H54 (cell line): ENCODE measurements at places on chromosomes 2 and 18.

DNA sequence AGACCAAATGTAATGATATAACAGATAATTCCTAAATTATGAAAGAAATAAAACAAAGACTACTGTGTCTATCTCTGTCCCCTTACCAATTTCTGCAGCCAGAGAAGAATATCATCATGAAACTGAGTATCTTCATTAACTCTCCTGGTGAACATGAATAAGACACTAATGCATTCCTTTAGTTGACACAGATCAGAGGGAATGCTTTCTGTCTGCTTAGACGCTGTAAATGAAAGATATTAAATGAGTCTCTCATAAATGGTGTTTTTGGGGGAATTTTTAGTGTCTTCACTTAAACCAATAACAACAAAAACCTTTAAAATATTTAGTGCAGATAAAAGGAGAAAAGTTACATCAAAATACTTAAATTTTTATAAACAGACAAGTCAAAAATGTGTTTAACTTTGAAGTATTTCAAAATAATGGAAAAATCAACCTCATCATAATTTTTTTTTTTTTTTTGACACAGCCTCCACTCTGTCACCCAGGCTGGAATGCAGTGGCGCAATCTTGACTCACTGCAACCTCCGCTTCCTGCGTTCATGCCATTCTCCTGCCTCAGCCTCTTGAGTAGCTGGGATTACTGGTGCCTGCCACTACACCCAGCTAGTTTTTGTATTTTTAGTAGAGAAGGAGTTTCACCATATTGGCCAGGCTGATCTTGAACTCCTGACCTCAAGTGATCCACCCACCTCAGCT, 16.0 kb downstream of the EPG5 start:
- no peak for DNase-seq

DNA sequence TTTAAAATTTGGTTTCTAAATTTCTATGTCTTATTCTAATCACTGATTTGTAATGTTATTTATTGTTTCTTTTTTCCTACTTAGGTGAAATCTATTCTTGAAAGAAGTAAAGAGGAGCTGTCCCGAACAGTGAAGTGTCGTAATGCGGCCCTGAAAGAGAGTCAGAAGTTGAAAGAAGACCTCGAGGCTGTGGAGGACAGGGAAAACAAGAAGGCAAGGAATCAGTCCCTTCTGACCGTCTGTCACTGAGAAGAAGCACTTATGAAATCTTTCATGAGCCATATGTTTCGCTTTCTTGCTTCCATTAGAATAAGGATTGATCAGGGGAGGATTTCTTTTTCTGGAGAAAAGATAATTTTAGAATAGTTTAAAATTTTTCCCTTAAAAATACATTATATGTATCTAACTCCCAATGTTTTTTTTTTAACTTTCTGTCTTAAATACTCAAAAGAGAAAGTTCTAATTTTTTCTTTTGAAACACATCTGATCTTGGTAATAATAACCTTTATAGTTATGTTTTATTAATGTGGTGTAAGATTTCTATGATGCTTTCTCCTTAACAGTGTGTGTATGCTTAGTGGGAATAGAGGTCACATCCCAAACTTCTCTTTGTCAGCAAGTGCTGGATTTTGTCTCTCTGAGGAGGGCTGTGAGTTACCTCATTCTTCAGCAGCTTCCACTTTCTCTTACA, 79.0 kb downstream of the CCDC150 start:
- DNase-seq: no peak

DNA sequence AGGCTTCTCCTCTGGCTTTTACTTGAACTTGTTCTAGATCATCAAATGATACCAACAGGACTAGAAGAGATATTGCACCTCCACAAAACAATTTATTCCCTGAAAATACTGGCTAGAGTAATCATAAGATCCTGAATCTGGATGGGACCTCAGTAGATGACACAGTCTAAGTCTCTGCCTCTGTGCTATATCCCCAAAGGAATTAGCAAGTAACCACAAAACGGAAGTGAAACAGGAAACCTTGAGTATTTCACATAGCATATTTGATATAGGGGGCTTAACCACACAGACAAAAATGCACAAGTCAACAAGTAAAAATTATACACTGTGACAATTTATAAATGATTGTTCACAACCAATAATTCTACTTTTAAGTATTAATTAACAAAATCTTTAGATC, 456.9 kb upstream of the TNP1 start:
- no peak for DNase-seq

DNA sequence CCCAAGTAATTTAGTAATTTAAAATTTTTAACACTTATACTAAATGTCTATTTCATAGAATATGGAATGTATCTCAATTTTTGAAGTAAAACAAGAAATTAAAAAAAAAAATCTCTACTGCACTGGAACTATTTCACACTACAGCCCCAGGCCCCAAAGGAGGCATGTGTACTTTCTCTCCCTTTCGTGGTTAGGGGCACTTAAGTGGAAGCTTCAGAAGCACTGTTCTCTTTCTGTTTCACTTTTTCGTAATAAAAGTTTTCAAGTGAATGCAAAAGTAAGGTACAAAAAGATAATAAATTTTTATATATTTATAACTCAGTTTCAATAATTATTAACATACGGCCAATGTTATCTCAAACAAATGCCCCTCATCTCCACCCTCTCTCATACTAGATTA, 123.8 kb upstream of the STON1 start:
- DNase-seq: no peak

- no peak for DNase-seq
These were observed 283.7 kb upstream of the PKDCC start for GRCh38 chr2:41764131-41764530.

- DNase-seq: no peak
These were observed 792.6 kb downstream of the CPS1 start for GRCh38 chr2:211349031-211349430.

GRCh38 chr18:37565977-37566478, 430 bp upstream of the CELF4 start:
- DNase-seq: peak; percentile 39

DNA sequence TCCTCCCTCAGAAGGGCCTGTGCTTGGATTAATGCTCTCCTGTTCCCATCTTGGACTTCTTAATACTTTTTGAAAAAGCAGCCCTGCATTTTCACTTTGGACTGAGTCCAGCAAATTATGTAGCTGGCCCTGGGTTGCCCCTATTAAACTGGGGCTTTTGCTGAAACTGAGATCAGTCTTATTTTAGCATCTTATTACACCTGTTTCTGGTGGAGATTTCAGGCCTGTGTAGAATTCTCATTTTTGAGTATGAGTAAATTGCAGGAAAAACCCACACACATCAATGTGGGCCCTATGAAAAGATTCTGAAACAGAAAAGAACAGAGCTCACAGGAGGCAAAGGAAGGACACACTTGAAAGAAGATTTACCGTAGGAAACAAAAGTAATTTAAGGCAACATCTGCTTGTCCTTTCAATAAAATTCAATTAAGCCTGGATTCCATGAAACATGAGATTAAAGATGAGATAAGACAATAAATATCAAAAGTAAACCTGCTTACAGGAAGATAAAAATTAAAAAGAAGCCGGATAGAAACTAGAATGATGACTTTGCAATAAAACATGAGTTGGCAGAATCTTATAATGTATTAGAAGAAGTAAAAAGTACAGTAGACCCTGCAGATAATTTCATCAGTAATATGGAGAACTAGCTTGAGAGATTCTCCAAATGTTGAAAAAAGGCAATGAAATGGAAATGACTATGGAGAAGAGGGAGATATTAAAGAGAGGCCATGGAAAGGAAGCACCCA, 90.7 kb upstream of the GCFC2 start:
- DNase-seq: no peak

DNA sequence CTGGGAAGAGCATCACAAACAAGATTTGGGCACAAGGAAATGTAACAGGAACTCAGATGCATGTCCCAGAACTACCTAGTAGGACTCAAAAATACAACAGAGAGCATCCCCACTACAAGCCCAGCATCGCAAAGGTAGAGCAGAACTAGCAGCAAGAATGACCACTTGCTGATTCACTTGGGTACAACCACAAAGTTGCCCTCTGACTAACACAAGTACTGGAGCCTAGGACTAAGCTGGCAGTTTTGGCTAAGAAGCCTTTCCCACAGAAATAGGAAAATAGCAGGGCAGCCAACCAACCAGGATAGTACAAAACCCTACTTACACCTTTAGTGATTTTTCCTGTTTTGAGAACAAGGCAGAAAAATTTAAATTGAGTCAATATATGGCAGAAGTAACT, 193.8 kb downstream of the PAX3 start:
- DNase-seq: peak; percentile 8

GRCh38 chr2:124609667-124610066, 584.6 kb downstream of the CNTNAP5 start:
- no peak for DNase-seq

DNA sequence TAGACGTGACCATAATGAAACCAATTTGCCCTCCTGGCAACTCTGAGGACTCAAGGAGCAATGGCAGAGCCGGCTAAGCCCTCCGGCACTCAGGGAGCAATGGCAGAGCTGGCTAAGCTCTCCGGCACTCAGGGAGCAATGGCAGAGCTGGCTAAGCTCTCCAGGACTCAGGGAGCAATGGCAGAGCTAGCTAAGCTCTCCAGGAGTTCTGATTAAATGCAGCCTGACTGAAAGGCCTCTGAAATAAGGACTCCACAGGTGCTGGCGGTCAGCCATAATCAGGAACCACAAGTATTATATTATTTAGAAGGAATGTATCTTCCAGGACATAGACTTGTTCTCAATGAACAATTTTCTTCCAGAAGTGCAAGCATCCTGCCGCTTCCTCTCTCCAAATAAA, 65.2 kb downstream of the C2orf76 start:
- DNase-seq: no peak

DNA sequence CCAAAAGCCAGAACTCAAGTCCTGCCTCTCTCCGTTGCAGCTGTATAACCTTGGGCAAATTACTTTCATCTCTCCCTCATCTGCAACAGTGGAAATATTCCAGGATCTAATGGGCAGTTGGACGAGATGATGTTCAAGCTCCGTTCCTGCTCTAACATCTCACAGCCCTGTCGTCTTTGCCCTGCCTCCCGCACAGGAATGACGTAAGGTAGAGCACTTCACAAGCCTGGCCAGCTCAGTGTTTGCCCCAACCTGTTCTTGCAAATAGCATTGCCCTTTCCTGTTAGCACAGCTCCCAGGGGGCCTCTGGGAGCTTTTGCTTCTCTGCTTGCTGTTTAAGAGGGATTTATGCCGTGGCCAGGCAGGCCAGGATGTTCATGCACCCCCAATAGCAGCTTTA, 107.9 kb downstream of the KLHL29 start:
- no peak for DNase-seq

- DNase-seq: peak; percentile 53
These were observed 24.1 kb downstream of the ODC1 start for GRCh38 chr2:10424051-10424450.

DNA sequence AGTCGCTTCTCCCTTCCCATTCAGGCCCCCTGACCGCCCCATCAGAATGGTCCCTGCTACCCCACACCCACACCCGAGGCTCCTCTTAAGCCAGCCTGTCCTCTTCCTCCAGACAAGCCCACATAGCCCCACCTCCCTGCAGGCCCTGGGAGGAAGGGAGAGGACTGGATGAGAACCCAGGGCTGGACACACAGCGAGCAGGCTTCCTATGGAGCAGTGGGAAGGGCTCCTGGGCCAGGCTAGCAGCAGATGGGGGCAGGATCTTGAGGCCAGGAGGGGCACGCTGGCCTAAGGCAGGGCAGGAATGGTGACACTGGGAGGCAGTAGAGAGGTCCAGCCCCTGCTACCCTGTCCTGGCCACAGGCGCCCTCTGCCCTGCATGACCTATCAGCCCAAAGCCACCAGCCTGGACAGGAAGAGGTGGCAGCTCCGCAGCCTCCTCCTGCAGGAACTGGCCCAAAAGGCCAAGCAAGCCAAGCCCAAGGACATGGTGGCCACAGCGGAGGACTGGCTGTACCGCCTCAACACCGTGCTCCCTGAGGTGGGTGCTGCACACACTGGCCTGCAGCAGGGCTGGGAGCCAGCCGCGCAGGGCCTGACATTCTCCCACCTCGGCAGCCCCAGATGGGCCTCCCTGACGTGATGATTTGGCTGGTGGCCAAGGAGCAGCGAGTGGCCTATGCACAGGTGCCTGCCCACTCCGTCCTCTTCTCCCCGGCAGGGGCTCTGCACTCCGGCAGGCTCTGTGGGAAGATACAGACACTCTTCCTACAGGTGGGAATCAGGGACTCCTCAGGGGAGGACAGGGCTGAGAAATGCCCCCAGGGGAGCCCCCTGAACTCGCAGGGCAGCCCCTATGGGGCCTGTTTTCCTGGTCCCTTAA, 43.3 kb downstream of the FER1L5 start:
- no peak for DNase-seq

DNA sequence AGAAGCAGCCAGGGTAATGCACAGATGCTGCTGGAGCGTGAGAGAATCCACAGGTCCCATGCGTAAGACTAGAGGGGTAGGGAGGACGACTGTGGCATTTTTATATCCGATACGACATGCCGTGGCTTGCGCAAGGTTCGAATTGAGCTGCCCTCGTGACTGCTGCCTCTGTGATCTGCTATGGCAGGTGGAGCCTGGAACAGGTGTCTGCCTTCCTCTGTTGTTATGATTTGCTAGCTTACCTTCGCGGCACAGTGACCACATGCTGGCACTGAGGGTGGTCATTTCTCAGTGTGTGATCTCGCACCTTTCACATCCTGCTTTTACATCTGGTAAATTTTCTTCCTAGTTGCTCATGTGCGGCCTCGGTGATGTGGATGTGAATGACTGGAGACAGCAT, 240.2 kb downstream of the ALPK2 start:
- DNase-seq: no peak

- no peak for DNase-seq
These were observed 254.3 kb downstream of the ACKR3 start for GRCh38 chr2:236823963-236824362.

DNA sequence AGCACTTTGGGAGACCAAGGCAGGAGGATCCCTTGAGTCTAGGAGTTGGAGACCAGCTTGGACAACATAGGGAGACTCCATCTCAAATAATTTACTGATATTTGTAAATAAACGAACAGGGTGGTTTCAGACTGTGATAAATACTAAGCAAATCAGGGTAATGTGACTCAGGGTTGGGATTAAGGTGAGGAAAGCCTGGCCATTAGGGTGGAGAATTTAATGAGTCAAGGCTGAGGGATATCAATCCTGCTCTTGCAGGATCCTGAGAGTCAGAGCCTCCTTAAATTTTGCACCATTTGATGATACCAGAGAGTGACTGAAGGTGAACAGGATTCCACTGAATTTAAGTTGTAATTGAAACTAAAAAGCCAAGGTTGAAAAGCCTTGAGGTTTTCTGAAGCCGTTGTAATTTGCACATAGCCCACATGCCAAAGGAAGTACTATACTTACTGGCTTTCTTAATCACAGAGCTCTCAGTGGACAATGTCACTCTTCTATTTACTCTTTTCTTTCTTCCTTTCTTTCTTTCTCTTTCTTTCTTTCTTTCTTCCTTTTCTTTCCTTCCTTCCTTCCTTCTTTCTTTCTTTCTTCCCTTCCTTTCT, 28.6 kb upstream of the AP1S3 start:
- no peak for DNase-seq

DNA sequence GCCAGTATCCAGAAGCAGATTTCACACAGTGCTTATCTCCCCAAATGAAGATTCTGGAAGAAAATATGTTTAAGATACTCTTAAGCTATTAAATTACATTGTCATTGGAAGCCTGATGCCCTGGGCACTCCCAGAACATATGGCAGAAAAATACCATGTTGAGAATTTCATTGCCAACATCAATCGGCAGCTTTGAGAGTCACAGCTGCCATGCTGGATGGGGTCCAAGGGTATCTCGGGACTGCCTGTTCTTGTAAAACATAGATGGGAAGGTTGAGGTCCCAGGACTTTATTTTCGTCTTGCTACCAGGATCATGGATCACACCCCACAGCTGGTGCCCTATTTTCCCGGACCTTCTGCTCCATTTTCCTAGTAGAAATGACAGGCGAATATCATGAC, 632.5 kb downstream of the SUCLG1 start:
- no peak for DNase-seq

- DNase-seq: no peak
These were observed 9.6 kb downstream of the SNTG2 start for GRCh38 chr2:960061-960736.
